Aorta (tissue), 5 donors: ENCODE measurements at places on chromosomes 12 and 14. TPM values are rescaled to one million over a fixed set of nuclear protein-coding genes. Genes with fewer than 3 reads are reported as not detected.

GLIPR1L2 gene
- 1.9 TPM for total RNA-seq

SPATS2 gene
- total RNA-seq: 19.3 TPM

APOF gene
- not detected for total RNA-seq

TPH2 gene
- not detected for total RNA-seq

C12orf54 gene
- 0.65 TPM for total RNA-seq

GUCY2C gene
- not detected for total RNA-seq

GZMH gene
- not detected for total RNA-seq
